ENCODE measurements at places on chromosomes 1 and 21. TPM values are rescaled to one million over a fixed set of nuclear protein-coding genes. Genes with fewer than 3 reads are reported as not detected.
A peak's percentile ranks its signal among the peaks of the same experiment; 100 is the strongest.

RWDD3 gene
- total RNA-seq: 15.5 TPM

DNA sequence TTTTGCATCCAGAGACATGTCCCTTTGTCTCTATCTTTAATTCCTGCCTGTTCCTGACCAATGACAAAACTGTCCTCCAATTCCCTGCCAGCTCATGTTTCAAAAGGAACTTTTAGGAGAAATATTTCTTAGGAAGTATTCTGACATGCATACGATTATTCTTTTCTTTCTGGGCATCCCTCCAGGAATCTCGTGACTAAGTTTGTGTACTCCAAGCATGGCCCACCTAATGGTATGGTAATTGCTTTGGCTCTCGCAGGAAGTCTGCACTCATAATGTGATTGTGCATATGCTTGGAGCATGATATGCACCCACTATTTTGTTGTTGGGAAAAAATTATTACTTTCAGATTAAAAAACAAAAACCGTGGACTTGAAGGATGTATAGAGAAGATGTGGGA, 256.4 kb downstream of the PRDM2 start:
- DNase-seq: no peak

PKLR gene
- not detected for total RNA-seq

DNA sequence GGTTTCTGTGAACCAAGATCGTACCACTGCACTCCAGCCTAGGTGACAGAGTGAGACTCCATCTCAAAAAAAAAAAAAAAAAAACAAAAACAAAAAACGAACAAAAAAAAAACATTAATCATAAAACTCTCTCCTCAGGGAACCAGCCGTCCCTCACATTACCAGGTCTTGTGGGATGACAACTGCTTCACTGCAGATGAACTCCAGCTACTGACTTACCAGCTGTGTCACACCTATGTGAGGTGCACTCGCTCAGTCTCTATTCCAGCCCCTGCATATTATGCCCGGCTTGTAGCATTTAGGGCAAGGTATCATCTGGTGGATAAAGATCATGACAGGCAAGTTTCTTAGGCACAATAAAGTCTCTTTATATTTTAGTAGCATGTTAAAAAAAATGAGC, 32.3 kb upstream of the AGO1 start:
- DNase-seq: no peak

- DNase-seq: no peak
Measured at GRCh38 chr21:37273440-37273839, 6.3 kb upstream of the VPS26C start.

- DNase-seq: no peak
Measured at GRCh38 chr1:98333936-98334335, 327.6 kb upstream of the SNX7 start.

UTS2 gene
- not detected for total RNA-seq

FCGR3A gene
- total RNA-seq: not detected

DNA sequence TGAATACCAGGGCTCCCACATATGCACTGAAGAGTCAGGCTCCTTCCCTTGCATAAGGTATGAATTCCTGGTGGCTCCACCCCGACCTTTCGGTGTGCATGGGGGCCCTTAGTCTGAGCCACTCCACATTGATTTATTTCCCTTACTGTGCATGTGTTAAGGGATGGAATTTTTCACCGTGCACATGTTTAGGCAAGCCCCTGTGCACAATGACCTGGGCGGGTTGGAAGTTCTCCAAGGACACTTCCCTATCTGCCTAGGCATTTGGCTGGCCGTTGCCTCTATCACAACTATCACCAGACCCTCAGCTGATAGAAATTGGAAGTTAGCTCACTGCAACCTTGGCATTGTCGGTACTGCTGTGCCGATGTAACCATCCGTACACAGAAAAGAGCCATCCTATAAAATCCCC, 9.7 kb downstream of the S100A6 start:
- no peak for DNase-seq

PRAMEF11 gene
- not detected for total RNA-seq

YTHDF2 gene
- 88.2 TPM for total RNA-seq

AMY1B gene
- total RNA-seq: not detected

NR5A2 gene
- total RNA-seq: not detected

DNA sequence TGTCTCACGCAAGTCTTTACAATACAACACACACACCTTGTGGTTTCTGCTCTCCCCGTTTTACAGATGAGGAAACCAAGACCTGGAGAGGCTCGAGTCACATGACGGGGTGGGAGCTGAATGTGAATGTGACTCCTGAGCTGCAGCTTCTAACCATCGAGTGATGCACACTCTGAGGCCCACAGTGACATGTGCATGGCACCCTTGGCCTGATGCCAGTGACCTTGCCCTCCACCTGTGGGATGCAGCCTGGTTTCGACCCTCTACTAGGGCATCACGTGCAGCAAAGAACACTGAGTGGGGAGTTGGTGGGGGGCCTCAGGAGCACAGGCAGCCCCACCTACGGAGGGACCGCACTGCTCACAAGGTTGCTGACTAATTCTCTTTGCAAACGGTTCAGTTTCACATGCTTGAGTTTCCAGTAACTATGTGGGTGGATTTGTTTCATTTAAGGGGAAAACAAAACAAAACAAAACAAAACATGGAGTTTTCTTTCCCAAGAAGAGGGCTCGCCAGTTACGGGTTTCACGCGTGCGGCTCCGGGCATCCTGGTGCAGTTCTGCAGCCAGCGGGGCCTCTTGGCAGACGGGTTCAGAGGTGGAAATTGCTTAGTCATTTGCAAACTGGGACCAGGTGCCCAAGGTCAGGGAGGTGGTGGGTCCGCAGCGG, 22.9 kb downstream of the SPSB1 start:
- DNase-seq: peak; percentile 55

GUCA2B gene
- not detected for total RNA-seq

DNA sequence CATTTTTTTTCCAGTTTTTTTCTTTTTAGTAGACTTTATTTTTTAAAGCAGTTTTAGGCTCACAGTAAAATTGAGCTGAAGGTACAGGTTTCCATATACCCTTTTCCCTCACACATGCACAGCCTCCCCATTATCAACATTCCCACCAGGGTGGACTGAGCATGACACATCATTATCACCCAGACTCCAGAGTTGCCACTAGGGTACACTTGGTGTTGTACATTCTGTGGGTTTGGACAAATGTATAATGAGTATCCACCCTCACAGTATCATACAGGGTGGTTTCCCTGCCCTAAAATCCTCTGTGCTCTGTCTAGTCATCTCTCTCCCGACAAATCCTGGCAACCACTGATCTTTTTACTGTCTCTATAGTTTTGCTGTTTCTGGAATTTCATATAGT, 3.0 kb upstream of the AIM2 start:
- no peak for DNase-seq

- DNase-seq: no peak
Measured at GRCh38 chr21:20996421-20997310, 1.5 kb upstream of the NCAM2 start.

Measured in activated T-helper 2 cell treated with anti-CD3 and anti-CD28 coated beads, Interferon-gamma antibody, Interleukin-2, Interleukin-4, amounts not matched to agents 10 μg/mL and 5 μg/mL and 100 μg/mL, durations not matched to agents 14 hours and 24 hours and 36 hours (primary cell).